ENCODE measurements at places on chromosomes 5 and 9.

DNA sequence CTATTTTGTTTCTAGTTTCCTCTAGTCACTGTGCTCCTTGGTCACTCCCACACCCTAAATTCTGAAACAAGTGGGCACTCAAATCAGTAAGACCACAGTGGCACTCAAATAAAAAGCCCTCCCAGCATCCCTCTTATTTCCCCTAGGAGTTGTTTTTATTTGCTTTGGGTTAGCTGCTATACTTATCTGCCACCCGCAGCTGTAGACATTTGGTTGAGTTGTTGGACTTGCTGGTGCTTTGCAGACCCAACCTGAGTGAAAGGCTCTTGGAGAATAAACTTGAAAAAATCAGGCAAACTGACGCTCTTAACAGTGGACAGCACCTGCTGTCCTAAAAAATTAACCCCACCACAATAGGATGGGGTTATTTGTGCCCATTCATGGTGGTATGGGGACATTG, 203.0 kb downstream of the SPATA31A6 start:
- DNase-seq: no peak

- DNase-seq: no peak
Observed at GRCh38 chr9:80554301-80554700, 982.5 kb downstream of the TLE4 start.

- no peak for DNase-seq
Observed at GRCh38 chr5:150166650-150167511, at the start of gene CDX1. TSS of gene CDX1 (plus strand) at chr5:150166778. CDS start at chr5:150166877, 99 bp downstream.

- no peak for DNase-seq
Observed at GRCh38 chr9:95641586-95641985, 124.8 kb upstream of the PTCH1 start.

DNA sequence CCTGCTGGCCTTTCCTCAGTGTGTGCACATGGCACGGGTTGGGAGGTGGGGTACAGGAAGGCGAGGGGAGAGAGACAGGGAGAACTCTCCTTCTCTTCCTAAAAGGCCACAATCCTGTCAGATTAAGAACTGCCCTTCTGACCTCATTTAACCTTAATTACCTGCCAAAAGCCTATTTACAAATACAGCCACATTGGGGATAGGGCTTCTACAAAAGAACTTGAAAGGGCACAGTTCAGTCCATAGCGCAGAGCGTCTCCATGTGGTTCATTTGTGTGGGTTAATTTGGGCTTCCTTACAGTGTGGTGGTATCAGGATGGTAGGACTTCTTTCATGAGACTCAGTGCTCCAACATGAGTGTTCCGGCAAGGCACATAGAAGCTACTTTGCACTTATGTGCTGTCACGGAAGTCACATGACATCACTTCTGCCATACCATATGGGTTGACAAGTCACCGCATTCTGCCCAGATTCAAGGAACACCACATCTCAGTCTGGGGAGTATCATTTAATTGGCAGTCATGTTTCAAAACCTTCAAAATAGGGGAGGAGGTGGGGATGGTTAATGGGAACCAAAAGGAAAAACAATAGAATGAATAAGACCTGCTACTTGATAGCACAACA, 46.8 kb downstream of the NLN start:
- no peak for DNase-seq

- DNase-seq: peak; percentile 71
Observed at GRCh38 chr5:109849478-109850088, 159.9 kb downstream of the MAN2A1 start.

GRCh38 chr9:26754509-26755164, 138.0 kb downstream of the CAAP1 start:
- no peak for DNase-seq

GRCh38 chr5:32172923-32173266, 1.2 kb downstream of the GOLPH3 start:
- no peak for DNase-seq

GRCh38 chr9:676780-677438, 164.6 kb upstream of the DMRT1 start:
- DNase-seq: no peak

DNA sequence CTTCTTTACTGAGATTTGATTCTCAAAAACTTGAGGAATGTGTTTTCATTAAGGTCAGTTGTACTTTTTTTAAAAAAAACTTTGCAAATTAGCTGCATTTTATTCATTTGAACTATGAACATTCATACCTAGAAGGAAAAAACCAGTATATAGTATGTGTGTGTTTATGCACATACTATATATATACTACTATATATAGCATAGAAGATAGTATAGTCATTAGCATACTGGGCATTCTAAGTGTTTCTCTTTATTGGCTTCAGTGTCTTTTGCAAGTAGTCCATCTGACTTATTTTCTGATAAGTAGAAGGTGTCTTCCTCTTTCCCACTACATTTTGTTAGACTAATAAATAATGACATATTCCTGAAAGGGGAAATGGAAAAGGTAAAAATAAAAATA, 33.0 kb downstream of the ELOVL7 start:
- DNase-seq: no peak

GRCh38 chr9:110898358-110898757, 139.9 kb downstream of the LPAR1 start:
- DNase-seq: no peak

- no peak for DNase-seq
Observed at GRCh38 chr9:85971731-85972130, 30.8 kb downstream of the NAA35 start.

GRCh38 chr5:83118976-83119375, 41.6 kb downstream of the XRCC4 start:
- DNase-seq: no peak

DNA sequence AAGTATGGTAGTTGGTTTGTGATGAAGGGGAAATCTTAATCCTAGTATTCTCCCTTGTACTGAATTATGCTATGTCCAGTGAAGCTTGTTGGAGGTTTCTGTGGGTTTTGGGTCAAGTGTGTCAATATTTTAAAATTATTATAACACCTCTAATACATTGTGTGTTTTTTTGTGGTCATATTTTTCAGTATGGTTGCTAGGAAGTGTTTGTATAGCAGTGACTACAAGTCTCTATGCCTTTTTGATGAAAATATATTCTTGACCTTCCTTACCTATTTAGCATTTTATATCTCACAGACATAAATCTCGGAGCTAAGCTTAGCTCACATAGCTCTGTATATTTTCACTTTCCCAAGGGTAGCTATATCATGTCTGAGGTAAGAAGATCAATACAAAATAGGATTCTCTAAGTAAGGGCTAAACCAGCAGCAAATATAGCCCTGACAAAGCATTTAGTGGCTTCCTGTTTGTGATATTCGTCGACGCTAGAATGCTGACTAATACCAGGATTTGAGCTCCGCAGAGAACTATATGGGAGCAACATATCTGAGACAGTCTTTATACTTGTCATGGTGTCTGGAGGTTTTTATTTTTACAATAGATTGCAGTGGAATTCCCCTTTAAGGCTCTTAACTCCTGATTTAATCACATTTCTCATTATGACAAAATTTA, 82.3 kb downstream of the MACIR start:
- DNase-seq: no peak

DNA sequence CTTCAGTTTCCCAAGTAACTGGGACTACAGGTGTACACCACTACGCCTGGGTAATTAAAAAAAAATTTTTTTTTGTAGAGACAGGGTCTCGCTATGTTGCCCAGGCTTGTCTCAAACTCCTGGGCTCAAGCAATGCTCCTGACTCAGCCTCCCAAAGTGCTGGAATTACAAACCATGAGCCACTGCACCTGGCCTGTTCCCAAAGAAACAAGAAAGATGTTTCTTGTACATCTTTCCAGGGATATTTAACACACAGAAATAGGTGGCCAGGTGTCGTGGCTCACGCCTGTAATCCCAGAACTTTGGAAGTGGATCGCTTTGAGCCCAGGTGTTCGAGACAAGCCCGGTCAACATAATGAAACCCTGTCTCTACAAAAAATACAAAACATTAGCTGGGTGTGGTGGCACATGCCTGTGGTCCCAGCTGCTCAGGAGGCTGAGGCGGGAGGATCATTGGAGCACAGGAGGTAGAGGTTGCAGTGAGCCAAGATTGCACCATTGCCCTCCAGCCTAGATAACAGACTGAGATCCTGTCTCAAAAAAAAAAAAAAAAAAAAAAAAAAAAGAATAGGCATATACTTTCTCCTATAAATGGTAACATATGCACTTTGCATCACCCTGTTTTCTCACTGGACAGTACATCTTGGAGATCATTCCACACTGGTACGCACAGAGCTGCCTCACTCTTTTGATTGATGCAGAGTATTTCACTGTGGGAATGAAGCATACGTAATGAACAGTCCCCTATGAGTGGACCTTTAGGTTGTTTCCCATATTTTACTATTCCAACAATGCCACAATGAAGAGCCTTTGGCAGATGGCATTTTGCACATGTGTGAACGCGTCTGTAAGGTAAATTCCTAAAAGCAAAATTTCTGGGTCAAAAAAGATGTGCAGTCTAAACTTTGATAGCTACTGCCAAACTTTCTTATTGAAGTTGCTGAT, 2.0 kb upstream of the GRHPR start:
- no peak for DNase-seq

DNA sequence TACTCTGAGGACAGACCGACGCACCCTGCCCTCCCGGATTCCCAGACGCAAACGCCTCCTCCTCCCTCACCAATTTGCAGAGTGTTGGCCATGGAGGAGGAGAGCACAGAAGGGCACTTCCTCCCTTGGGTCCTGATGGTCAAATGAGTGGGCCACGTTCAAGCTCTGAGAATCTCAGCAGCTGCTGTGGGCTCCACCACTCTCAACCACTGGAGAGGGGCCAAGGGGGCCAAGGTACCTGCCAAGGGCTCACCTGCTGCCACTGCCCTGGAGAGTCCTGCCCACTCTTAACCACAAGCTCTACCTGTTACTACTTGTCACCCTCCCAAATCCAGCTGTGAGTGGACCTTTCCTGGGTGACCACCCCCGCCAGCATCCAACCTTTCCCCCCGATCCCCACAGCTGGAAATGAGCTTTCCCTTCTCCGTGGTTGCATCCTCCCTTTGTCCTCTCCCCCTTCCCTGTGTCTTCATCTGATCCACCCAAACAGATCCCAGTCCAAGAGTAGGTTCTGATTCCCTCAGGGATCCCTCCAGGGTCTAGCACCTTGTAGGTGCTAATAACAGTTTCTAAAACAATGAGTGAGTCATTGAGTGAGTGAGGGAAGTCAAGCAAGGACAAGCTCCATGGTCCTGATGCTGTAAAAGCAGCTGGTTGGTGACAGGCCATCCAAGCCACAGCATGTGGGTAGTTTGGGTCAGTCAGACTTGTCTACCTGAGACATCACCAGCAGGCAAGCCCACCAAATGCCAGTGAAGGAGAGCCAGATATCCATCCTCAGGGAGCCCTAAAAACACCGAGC, 69.7 kb downstream of the FAM114A2 start:
- no peak for DNase-seq

DNA sequence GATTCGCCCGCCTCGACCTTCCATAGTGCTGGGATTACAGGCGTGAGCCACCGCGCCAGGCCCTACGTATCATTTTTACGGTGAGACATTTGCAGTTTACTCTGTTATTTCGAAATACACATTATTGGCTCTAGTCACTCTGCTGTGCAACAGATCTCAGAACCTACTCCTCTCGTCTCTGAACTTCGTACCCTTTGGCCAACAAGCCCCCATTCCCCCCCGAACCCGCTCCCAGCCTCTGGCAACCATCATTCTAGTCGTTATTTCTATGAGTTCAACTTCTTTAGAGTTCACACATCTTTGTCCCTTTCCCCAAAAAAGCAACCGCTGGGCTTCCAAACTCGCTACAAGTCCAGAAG, 735 bp downstream of the PTGR1 start:
- no peak for DNase-seq

- DNase-seq: no peak
Observed at GRCh38 chr5:133794771-133795415, 173.5 kb downstream of the C5orf15 start.

DNA sequence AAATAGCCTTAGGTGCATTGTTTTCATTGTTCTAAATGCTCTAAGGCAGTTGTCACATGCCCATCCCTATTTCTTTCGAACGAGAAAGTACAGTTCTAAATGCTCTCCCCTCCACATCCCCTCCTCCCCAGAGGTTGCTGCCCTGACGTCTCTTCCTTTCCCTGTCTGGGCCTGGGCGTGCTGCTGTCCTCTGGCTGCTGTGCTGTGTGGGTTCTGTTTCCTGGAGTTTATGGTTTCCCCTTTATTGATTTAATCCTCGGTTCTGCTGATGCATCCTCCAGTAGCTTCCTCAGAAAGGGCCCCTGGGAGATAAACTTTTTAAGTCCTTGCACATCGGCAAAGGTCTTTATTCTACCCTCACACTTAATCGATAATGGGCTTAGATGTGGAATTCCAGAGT, 48.8 kb downstream of the MVB12B start:
- DNase-seq: no peak

DNA sequence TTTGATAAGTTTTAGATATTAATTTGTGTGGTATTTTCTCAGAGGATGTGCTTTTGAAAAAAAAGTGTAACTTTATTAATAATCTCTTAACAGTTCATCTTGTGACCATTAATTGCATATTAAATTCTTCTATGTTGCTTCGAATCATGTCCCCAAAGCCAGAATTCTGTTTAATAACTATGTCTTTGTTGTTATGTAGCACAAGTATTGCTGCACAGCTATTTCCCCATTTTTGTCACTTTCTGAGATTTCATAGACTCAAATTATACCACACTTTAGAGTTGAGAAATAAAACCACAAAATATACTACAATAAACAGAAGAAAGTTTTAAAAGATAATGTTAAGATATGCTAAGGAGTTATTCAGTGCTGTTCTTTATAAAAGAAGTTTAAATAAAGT, 2.8 kb downstream of the MEF2C start:
- no peak for DNase-seq

DNA sequence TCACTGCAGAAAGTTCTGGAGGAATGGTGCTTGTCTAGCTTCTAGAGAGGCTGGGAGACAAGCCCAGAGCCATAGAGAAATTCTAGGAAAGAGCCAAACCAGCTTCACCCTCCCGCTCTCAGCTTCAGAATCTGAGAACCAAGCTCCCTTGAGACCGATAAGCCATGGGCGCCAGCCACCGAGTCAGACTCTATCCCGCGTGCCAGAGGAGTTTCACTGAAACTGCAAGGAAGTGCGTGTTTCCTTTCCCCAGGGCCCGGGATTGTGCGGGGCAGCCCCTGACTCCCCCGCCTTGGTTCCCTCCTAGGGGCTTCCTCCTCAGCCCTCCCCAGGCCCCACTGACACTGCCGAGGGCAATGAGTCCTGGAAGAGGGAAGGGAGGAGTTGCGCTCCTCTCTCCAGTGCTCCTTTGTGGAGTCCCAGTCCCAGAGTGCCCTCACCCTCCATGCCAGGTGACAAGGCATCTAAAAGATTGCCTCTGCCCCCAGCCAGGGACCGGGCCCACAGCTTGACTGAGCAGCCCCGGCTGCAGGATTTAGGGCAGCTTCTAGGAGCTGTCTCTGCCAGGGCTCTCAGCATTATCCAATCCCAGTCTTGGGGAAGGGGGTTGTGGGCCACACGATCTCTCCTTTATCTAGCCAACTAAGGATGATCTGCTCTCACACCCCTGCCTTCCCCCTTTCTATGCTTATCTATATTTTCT, 18.4 kb upstream of the TCF7 start:
- no peak for DNase-seq

All from Jurkat, Clone E6-1 (cell line).